ENCODE measurements at places on chromosomes 12 and 14.

DNA sequence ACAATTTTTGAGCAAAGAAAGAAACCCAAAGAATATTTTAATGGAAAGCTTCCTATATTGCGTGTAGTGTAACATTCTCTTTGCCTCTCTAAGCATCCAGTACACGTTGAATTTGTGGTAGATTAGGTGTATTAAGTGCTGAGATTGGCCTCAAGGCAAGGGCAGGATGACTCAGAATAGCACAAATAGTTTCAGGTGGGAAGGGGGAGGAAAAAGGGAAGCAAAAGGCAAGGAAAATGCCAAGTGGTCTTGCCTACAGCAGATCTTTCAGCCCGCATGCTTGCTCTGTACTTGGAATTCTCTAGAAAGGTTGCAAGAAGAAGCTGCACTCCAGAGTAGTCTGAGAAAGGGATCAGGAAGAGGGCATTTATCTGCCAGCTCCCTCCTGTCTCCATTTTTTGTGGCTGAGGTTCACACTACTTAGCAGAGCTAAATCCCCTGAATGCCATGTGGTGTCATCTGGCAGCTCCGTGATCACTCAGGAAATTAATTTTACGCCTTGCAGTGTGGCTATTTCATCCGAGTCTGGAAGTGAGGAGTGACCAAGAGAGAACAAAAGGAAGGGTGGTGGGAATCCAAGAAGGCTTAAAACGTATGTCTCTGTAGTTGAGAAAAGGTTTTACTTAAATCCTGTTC, 28.5 kb downstream of the CDKN1B start:
- DNase-seq = no peak

DNA sequence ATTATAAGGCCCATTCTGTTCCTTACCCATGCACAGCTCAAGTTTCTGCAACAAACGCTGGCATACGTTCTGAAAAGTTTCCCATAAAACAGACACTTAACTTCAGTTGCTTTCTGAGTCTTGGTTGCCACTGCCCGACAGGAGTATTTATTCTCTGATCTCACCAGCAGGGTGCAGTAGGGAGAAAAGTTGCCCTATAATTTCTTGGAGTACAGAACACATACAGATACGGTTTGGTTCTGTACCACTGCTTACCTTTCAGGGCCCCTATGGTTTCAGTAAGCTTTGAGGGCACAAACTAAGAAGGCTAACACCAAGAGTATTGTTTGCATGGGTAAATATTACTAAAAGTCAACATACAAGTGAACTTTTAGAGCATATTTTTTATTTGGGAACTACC, 77.9 kb downstream of the SPATA7 start:
- DNase-seq = peak; percentile 37

DNA sequence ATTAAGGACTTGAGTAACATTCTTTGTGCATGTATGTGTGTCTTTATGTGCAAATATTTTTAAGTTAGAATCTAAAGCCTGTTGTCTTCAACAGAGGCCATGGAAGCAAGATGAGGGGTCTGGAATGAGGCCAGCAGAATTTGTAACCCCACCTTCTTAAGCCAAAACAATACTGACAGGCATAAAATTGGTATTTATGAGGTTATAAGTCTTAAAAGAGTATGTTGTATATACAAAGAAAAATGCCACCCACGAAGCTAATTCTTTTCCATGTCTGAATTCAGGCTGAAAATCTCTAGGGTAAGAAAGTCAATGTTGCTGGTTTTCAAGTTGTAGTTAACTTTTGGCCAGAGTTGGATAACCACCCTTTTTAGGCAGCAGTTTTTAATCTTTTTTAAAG, 86.2 kb upstream of the TMTC1 start:
- DNase-seq = no peak

DNA sequence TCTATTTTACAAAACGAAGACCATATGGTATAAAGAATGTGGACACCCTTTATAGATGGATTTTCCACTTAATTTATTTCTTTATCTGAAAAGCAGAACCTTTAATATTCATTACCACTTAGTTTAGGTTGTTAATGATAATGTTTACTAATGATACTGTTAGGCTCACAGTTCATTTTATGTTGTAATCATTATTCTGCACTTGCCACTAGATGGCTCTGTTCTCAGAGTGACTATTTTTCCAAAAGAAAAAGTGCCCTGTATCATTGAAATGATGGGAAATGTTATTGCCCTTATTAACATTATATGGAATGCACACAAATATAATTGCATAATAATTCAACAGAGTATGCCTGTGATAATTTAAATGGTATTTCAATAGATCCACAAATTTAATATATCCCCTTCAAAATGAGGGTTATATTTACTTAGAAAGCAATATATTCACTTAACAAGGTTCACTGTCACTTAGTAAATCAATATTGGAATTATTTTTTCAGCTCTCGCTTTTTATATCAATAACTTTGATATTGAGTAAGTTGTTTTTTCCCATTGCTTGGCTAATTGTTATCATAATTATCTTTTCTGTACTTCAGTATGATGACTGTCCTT, 95.7 kb downstream of the PDE3A start:
- DNase-seq = no peak

- DNase-seq = no peak
Measured at GRCh38 chr12:65004270-65004669, 116.8 kb downstream of the WIF1 start.

GRCh38 chr12:45522227-45522626, 207.3 kb upstream of the ARID2 start:
- no peak for DNase-seq

- no peak for DNase-seq
Measured at GRCh38 chr12:118706437-118706836, 274.9 kb upstream of the SRRM4 start.

GRCh38 chr12:111720457-111720856, 34.6 kb downstream of the ACAD10 start:
- DNase-seq = no peak

GRCh38 chr12:100555722-100556121, 17.8 kb upstream of the GAS2L3 start:
- no peak for DNase-seq

DNA sequence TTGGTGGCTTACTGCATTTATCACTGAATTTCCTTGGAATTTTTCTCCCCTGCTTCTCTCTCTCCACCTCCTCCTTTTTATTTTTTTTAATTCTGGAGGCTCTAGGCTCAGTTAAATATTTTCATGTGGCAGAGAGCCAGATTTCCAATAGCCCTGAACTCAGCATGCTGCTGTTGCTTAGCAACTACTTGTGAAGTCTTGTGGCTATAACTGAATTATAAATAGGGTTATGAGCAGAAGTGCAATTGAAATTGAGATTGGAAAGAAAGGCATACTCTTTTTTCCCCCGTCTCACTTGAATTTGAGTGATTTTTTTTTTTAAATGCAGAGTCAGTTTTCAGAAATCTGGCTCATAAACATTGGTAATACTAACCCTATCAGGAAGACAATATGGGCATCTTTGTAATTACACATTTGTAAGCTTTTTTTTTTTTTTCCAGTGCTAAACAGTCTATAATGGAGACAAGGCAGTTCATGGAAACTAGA, 38.3 kb downstream of the ATF7IP start:
- DNase-seq = no peak

- no peak for DNase-seq
Measured at GRCh38 chr12:84502180-84502860, 410.3 kb downstream of the SLC6A15 start.

DNA sequence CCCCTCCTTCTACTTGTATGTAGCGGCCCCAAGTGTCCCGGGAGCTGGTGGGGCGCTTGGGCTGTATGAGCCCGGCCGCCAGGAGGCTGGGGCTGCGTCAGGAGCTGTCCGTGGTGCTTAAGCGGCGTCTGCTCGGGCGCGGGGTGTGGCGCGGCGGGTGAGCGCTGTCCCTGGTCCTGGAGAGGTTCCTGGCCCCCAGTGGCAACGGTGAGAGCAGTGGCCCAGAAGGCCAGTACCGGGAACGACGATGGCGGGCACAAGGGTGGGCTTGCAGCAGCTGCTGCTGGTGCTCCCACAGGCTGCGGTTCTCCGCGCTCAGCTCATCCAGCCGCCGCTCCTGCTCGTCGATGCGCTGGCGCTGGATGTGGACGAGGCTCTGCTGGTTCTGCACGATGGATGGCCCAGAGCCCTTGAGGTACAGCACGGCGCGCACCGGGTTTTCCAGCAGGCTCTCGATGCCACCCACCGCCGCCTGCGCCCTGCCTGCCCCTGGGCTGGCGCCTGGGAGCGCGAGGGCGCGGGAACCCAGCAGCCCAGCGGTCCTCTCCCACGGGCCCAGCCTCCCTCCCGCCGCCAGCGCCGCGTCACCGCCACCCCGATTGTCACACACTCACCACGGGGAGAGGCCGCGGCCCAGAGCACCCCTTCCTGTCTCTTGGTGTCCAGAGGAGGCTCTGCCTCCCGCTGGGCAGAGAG, 41.9 kb upstream of the FKBP4 start:
- DNase-seq = peak; percentile 92

DNA sequence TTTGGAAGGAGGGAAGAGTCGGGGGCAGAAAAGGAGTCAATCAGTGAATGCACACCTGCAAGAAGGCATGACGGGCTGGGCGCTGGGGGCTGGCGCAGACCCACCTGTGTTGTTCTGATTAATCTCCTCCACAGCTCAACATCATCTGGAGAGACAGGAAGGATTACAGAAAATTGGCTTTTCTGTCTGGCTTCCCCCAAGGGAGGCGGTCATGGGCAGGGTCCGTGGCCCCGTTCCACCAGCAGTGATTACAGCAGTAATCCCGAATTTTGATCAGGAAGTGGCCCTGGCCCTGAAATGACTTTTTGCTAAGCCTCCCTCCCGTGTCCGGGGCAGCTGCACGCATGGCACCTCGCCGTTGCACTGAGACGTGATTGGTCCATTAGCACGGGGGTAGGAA, 24.4 kb upstream of the GALNT9 start:
- no peak for DNase-seq

- no peak for DNase-seq
Measured at GRCh38 chr12:57224973-57225679, 4.4 kb upstream of the SHMT2 start.

DNA sequence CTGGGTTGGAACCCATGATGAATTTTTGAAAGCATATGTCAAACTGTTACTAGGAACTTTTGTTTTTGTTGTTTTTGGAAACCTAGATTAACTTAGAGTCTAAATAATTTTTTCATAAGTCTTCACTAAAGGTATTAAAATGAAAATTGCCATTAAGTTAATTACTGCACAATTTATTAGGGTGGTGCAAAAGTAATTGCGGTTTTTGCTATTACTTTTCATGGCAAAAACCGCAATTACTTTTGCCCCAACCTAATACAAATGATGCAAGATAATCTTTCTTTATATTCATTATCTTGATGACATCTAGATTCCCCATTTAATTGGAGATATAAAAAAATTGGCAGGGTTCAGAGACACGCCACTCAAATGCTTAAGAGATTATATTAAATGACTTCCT, 145.0 kb upstream of the PKP2 start:
- DNase-seq = no peak

GRCh38 chr12:5243014-5243413, 188.9 kb upstream of the NTF3 start:
- no peak for DNase-seq

DNA sequence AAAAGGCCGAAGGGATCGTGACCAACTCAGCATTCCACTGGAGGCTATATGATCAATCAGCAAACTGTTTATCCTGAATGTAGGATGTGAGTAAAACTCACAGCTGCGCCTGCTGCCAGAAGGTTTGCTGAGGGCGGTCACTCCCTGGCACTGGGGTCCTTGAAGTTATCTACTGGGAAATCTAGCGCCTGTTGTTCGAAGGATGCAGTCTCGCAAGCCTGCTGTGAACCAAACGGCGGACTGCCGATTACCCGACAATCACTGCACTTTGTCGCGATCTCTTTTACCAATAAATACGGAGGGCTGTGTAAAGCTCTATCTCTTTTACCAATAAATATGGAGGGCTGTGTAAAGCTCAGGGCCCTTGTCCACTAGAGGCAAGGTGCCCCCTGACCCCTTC, 12.9 kb downstream of the DDX51 start:
- DNase-seq = no peak

DNA sequence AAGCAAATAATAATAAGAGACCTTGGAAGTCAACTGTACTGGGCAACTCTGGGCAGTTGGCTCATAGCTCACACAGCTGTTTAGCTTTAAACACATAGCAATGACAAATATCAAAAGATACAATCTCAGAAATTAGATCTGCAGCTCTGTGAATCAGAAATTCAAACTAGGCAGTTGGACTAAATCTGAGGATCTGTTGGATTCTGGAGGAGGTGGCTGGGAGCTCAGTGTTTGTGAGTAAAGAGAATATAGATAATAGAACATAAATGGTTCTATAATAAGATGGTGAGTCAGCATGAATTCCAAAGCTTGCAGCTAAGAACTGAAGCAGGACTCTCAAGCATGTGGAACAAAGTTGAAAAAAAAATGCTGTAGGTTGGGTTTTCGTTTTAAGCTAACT, 1949.4 kb upstream of the SEL1L start:
- no peak for DNase-seq

DNA sequence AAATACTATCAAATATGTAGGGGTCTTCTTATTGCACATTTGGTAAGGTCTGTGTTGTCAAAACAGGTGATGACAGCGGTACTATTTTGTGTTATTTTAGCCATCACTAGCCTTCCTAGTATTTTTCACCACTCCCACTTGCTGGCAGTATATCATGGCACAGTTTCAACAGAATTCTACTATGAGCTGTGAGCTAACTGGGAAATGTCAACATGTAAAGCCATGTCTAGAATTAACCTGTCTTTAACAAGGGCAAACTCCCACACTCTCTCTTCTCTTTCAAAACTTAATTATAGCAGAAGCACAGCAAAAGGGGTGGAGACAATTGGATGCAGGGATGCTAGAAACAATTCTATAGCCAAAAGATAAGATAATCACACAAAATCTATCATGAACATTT, 253.4 kb downstream of the PAX9 start:
- no peak for DNase-seq

- DNase-seq = no peak
Measured at GRCh38 chr12:72493407-72493806, 221.2 kb downstream of the TRHDE start.

DNA sequence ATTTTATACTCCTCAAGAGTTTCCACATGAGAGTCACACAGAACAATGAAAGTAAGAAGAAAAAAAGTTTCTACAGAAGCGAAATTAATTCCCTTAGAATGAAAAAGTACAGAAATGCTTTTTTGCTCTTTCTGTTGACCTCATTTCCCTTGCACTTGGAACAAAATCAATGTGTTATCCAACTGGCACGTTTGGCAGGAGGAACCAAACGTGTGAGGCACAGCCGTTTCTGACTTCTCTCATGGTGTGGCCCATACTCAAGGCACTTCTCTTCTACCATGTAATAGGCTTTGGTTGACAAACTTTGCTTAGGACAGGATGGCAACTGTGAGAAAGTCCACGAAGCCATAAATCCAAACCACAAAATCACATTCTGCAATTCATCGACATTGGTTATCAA, 297.0 kb downstream of the FUT8 start:
- no peak for DNase-seq

GRCh38 chr14:99148131-99148530, 123.9 kb downstream of the BCL11B start:
- no peak for DNase-seq

- DNase-seq = no peak
Measured at GRCh38 chr12:1592444-1593173, 1.8 kb downstream of the FBXL14 start.

DNA sequence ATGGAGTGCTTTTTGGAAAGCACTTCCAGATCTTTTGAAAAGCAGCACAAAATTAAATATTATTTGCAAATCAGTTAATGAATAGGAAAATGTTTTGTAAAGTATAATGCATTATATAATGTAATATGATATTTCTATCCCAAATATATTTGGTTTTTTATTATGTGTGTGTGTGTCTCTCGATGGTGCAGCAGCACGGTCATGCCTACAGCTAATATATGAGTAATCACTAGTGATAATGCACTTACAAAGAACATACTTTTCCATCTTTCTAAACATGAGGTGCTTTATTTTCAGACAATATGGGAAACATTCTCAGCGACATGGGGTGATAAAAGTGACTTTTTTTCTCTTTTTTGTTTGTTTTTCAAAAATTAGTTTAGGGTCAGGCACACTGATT, 1.3 kb upstream of the EEA1 start:
- DNase-seq = no peak

Measured in esophagus muscularis mucosa (tissue), 4 donors.